OCI-LY7 (cell line): ENCODE measurements at places on chromosomes 2 and 18.
A peak's percentile ranks its signal among the peaks of the same experiment; 100 is the strongest.

DNA sequence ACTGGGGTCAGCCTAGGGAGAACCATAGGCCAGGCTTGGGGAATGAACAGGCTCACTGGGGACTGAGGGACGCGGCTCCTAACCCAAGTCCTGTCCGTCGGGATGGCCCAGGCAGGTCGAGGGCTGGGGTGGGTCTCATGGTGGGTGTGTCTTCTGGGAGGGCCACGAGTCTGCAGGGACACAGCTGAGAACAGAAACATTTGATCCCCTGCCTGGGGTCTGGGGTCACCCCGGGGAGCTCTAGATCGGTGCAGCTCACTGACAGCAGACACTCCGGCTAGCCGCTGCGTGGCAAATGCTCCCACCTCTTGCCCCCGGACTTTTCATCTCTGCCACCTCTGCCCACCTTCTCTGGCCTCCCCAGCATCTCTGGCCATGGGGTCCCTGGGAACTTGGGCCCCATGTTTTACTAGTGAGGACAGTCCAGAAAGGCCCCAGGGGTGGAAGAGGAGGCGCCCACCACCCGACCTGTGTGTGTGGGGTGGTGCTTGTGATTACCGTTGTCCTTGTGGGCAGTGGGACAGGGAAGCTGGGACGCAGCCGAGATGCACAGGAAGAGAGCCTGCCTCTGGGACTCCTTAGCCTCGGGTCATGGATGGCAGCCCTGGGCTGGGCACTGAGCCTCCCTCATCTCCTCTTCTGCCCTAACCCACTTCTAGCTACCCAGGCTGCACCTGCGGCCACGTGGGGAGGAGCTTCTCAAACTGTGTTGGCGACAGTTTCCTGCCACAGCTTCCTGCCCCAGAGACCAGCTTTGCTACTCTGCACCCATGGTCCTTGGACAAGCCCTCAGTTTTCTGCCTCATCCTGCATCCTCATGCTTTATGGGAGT lies 4.9 kb downstream of the ZAP70 start:
- DNase-seq = peak; percentile 81

- DNase-seq = no peak
Observed at GRCh38 chr2:121798617-121799016, 43.2 kb downstream of the TSN start.

DNA sequence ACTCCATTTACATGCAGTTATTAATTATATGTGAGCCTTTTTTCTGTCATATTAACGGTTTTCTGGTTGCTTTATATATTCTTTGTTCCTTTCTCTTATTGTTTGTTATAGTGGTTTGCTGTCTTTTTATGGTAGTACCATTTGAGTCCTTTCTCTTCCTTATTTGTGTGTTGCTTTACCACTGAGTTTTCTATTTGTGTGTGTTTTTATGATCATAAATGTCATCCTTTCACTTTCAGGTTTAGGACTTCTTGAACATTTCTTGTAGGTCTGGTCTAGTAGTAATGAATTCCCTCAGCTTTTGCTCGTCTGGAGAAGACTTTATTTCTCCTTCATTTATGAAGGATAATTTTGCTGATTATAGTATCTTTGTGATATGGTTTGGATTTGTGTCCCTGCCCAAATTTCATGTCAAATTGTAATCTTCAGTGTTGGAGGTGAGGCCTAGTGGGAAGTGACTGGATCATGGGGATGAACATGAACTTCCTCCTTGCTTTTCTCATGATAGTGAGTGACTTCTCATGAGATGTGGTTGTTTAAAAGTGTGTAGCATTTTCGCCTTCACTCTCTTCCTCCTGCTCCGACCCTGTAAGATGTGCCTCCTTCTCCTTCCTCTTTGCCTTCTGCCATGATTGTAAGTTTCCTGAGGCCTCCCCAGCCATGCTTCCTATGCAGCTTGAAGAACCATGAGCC lies 11.5 kb downstream of the GCC2 start:
- no peak for DNase-seq

GRCh38 chr2:85666016-85666415 lies 2.0 kb downstream of the SFTPB start:
- DNase-seq = no peak

- DNase-seq = no peak
Observed at GRCh38 chr18:28691496-28691840, 514.5 kb upstream of the CDH2 start.

DNA sequence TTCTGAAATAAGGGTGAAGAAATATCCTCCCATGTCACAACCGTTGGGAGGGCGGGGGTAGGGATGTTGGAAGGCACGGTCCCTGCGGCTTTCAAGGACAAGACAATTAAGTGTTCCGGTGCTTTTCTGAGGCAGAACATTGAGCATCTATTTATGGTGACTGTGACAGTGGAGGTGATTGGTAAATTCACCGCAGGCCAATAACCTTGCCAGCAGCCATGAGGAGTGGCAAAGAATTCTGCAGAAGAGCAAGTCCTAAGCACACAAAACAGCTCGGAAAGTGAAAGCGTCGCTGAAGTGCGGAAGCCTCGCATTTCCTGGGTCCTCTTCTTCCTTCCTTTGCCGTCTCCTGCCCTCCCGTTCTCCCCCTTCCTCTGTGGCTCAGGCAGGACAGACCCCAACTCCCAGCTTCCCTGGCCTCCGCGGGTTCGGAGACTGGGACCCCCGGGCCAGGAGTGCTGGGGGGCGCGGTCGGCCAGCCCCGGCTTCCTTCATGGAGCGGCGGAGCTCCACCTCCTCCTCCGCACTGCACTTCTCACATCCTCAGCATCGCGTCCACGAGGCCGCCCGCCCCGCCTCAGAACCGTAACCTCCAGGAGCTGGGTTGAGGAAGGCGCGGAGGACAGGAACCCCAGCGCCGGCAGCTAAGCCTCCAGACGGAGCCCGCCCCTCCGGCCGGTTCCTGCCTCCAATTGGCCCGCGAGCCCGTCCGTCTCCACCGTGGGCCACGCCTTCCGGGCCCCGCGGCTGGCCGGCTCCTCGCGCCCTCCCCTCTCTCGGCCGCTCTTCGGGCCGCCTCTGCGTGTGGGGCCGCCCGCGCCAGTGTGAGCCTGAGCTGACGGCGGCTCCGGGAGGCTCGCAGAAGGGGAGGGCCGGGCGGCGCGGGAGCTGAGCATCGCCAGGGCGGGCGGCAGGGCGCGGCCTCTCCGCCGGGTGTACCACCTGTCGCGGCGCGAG lies at the start of gene ME2:
Gene ME2 (plus strand): TSS at position 774 of the 957 bp plus-strand sequence. CDS start 16,703 bp downstream, outside the sequence.
- peak; percentile 84 for DNase-seq

DNA sequence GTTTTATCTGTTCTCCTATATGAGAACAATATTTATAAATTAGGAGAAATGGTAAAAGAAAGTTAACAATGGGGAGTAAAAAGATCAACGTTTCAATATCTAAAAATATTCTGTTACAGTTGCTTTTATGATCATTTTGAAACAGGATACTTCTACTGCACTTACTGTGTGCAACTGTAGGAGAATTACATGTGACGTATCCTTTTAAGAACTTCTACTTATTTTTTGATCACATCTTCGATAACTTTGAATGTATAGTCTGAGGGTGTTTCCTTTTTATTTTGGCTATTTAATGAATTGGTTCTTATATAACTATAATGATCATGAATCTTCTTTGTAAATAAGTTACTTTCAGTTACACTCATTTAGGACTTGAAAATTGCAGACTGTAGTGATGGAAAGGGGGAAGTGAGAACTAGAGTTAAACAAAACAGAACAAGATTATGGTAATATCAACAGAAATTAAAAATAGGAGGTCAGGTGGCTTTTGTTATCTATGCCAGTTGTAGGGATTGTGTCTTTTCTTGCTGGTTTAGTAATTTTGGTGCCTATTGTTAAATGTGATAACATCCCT lies 109.9 kb downstream of the MSTN start:
- peak; percentile 77 for DNase-seq
